Activated CD4-positive, alpha-beta memory T cell treated with anti-CD3 and anti-CD28 coated beads, Interleukin-2, amount 10 ng/mL, durations not matched to agents 7 days and 5 days (primary cell): ENCODE measurements at places on chromosomes 16 and 17. TPM values are rescaled to one million over a fixed set of nuclear protein-coding genes. Genes with fewer than 3 reads are reported as not detected.

CDRT15 gene
- not detected for total RNA-seq

- H3K4me3 ChIP-seq = no peak overlapping the region
- no peak overlapping the region for H3K27ac ChIP-seq
- H3K36me3 ChIP-seq = no peaks in the 10 kb centered on the region
These were observed 25.7 kb downstream of the C17orf100 start for GRCh38 chr17:6677158-6677831.

CD300LD gene
- total RNA-seq = not detected

- H3K4me1 ChIP-seq = no peaks in the 10 kb centered on the region
- peaks cover 26% of the 10 kb centered on the region for H3K36me3 ChIP-seq
- no peak overlapping the region for H3K27ac ChIP-seq
- no peak for DNase-seq
- no peaks in the 10 kb centered on the region for H3K27me3 ChIP-seq
These were observed 16.2 kb upstream of the BCAS3 start for GRCh38 chr17:60661489-60661888.

DNA sequence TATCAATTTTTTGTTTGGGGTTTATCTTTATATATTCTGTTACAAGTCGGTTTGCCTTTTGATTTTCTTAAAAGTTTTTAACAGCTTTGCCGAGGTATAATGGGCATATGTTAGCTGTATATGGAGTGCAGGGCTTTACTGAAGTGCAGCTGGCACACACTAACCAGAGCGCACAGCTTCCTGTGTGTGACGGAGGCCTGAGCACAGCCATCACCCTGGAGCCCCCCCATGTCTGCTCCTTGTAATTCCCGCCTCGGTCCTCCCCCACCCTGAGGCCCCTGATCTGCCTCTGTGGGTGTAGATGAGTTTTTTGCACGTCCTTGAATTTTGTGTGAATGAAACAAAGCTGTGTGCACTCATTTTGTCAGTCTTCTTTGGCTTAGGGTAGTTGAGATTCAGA, 60.1 kb upstream of the ZNF750 start:
- peaks cover 22% of the 10 kb centered on the region for H3K36me3 ChIP-seq
- peaks cover 13% of the 10 kb centered on the region for H3K4me1 ChIP-seq
- DNase-seq = no peak
- H3K4me3 ChIP-seq = no peak overlapping the region
- H3K27ac ChIP-seq = no peak overlapping the region
